ENCODE measurements at places on chromosomes 6 and 20.

- no peak for DNase-seq
These were observed 42.4 kb downstream of the SSR1 start for GRCh38 chr6:7270320-7271204.

- DNase-seq, result no peak
These were observed 29.3 kb upstream of the PRDM1 start for GRCh38 chr6:106056746-106057390.

- DNase-seq, result no peak
These were observed 146.5 kb downstream of the CDKAL1 start for GRCh38 chr6:20680697-20681165.

GRCh38 chr6:157534977-157535339, 154.0 kb downstream of the ZDHHC14 start:
- no peak for DNase-seq

GRCh38 chr6:8279041-8279805, 156.1 kb downstream of the SLC35B3 start:
- no peak for DNase-seq

- DNase-seq, result no peak
These were observed 750.6 kb upstream of the MMS22L start for GRCh38 chr6:98033617-98034016.

DNA sequence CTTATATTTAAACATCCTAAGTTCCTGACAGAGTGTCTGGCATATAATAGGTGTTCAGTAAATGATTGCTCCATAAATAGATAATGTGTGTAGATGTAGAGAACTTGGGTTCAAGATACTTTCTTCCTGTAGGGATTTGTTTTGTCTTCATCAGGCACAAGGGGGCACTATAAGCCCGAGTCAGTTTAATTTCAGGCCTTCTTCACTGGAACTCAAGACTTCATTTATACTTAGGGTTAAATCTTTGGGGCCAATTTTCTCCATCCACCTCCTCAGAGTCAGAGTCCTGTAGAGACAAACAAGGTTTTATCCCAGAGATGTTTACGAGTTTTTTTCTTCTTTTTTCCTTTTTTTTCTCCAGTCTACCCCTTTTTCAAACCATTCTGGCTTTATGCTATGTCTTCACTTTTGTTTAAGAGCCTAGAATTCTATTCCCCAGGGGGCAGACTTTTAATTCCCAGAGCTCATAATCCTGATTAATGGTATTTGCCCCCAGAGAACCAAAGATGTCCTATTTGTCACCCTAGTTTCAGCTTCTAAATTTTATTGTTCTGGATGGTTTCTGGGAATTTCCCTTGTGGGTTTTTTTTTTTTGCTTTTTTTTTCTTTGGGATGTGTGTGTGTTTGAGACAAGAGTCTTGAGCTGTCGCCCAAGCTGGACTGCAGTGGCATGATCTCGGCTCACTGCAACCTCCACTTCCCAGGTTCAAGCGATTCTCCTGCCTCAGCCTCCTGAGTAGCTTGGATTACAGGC, 88.4 kb downstream of the HFE start:
- DNase-seq, result peak; percentile 84

- no peak for DNase-seq
These were observed 23.9 kb downstream of the DEFB114 start for GRCh38 chr6:49939993-49940498.

GRCh38 chr6:160142115-160142715, 20.6 kb downstream of the SLC22A1 start:
- DNase-seq, result no peak

- no peak for DNase-seq
These were observed 31.6 kb downstream of the RANBP9 start for GRCh38 chr6:13679996-13680395.

DNA sequence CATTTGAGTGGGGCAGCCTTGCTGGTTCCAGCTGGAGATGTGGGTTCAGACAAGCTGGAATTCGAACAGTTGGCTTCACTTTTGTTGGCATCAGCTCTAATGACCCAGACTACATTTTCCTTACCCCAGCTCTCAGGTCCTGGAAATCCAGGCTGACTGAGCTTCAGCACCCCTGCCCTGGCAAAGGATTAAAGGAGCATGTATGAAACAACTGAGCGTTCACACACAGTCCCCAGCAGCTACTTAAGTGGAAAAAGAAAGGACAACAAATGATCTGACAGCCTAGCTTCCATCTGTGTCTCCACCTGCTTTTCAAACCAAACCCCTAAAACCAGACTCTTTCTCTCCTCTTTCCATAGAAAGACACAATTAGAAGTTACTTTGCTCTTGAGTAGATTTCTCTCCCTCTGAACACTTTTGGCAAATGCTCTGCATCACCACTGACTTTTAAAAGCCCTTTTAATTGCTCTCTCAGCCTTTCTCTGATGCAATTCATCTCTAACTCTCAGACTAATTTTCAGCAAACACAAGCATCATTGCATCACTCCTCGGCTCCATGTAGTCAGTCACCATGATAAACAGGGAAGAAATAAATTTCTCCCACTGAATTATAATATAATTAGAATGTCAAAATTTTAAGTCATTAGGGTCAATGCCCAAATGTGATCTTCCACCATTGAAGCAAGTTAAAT, 28.1 kb downstream of the ROS1 start:
- no peak for DNase-seq

DNA sequence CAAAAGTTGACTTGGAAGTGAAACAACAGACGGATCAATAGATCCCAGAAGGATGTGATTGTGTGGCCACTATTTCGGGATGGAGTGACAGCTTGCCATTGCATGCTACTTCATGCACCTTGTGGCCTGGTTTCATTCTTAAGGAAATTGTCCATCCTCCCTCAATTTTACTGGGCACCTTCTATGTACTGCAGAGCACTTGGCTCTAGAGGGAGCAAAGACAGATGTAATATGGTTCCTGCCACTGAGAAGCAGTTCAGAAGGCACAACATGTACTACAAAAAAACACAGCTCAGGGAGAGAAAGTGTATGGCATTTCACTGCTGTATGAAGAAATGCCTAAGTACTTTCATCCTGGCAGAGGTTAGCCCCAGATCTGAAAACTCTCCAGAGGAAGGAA, 91.9 kb downstream of the FOXA2 start:
- DNase-seq, result no peak

DNA sequence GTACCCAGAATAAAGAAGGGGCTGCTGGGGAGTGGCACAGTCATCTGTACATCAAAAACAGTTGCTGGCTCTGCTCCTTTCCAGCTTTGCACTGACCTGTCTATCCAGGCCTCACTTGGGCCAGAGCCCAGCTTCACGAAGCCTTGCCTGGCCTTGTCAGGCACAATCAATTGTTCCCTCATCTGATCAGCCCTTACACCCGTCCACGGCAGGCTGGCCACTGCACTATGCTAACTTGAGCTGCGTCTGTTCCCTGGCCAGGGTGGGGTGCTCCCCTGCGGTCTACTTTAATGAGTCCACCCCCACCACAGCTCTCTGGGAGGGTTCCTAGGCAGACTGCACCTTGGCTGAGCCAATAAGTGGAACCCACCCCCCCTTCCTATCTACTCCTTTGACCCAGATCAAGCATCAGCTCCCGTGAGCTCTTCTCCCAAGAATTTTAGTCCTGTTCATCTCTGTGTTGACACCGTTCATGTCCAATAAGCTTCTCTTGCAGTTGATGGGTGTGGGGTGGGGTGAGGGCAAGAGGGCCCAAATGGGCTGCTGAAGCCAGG, 74.3 kb upstream of the MLN start:
- DNase-seq, result no peak

DNA sequence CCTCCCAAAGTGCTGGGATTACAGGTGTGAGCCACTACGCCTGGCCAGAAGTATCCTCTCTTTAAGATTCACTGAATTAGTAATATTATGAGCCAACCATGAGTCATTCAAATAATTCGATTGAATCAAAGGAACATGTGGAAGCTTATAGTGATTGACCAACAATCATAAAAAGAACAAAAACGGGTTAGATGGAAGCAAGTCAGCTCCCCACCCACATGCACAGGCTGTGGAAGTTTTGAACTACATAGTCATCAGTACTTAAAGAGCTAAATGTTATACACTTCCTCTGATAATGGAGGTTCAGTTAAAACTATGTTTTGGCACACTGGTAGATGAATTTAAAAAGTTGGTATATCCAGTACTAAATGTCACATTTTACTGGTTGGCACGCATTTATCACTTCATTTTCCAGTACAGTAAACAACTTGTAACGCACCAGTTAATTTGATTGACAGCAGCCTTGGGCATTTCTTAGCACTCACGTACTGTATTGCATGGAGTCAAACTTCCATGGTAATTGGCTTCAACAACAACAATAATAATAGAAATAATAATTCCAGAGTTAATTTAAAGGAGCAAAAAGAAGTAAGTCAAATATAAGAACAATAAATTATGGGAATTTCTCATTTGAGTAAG, 1107.3 kb upstream of the MAP3K7 start:
- DNase-seq, result no peak

DNA sequence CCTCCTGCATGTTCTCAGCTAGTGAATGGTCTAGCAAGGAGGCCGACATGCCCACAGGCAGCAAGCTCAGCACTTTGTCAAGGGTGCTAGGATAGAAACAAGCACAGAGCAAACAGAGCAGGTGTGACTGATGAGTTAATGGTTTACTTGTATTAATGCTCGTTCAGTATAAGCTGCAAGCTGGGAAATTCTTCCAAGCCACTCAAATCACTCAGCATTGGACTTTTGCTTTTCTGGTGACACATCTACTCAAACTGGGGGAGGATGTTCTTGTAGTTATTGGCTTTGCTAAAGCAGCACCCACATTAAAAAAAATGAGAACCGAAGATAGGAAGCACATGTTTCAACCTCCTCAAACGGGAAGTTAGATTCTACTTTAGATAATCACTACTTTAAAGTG, 43.1 kb upstream of the NEDD9 start:
- DNase-seq, result peak; percentile 44

DNA sequence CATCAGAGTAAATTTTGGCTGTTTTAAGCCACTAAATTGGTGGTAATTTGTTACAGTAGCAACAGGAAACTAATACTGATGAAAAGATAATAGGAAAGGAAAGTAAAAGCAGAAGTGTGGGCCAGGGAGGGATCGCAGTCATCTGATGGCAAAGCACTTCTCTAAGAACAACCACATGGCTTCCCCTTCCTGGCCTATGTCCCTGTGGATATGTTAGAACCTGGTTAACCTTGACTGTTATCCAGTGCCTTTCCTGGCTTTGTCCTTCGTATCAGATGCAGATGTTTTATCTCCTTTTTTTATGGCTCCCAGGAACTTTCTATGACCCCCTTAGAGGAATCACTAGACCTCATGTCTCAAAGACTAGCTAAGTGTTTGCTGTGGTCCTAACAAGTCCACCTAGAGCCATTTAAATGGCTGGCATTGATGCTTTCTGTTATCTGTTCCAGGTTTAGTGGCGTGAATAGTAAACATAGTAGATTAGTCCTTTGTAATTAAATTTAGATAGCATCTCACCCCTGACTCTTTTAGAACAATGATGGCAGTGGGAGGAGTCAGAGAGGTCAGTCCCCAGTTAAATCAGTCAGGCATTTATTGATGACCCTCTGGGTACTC, 79.2 kb upstream of the PHACTR2 start:
- no peak for DNase-seq

GRCh38 chr6:2665146-2666070, 85.3 kb downstream of the MYLK4 start:
- DNase-seq, result no peak

All from hematopoietic multipotent progenitor cell (in vitro differentiated cells).